ENCODE measurements at places on chromosomes 13 and 19. TPM values are rescaled to one million over a fixed set of nuclear protein-coding genes. Genes with fewer than 3 reads are reported as not detected.

Gene IRGC
- not detected for total RNA-seq

GRCh38 chr19:29630655-29631054 lies 24.6 kb downstream of the POP4 start:
- DNase-seq: no peak

Gene ZNF587B
- total RNA-seq: 25.2 TPM

GRCh38 chr19:35644987-35645679 lies 3.0 kb upstream of the COX6B1 start:
- DNase-seq: peak; percentile 58

DNA sequence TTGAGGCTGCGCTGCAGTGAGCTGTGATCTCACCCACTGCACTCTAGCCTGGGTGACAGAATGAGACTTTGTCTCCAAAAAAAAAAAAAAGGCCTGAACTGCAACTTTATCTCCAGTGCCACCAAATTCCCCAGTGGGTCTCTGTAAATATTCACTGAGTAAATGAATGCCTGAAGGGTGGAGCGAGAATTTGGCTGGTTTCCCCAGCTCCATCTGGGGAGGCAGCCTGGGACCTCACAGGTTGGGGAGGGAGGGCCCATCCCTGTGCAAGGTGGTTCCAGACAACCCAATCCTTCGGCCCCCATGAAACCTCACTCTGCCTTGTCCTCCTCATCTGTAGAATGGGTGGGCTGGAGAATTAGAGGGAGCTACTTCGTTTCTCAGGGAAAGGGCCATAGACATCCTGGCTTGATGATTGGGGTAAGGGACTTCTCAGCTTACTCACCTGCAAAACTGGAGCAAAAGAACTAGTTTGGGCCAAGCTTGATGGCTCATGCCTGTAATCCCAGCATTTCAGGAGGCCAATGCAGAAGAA lies 4.2 kb upstream of the PKN1 start:
- no peak for DNase-seq

- DNase-seq: no peak
These were observed 73.2 kb downstream of the STARD13 start for GRCh38 chr13:33212396-33212795.

GRCh38 chr13:36918246-36919131 lies 1.5 kb downstream of the SMAD9 start:
- DNase-seq: no peak

- no peak for DNase-seq
These were observed 62.3 kb downstream of the KCNC3 start for GRCh38 chr19:50266896-50267295.

Gene CADM4
- 20.8 TPM for total RNA-seq

Gene COX7A1
- 29.5 TPM for total RNA-seq

Gene WASF3
- total RNA-seq: 67.0 TPM

- no peak for DNase-seq
These were observed 8.5 kb downstream of the DNAJC15 start for GRCh38 chr13:43031881-43032280.

GRCh38 chr19:42452590-42452989 lies 9.8 kb upstream of the CXCL17 start:
- DNase-seq: no peak

GRCh38 chr19:46719629-46720502 lies 3.0 kb upstream of the PRKD2 start:
- no peak for DNase-seq

DNA sequence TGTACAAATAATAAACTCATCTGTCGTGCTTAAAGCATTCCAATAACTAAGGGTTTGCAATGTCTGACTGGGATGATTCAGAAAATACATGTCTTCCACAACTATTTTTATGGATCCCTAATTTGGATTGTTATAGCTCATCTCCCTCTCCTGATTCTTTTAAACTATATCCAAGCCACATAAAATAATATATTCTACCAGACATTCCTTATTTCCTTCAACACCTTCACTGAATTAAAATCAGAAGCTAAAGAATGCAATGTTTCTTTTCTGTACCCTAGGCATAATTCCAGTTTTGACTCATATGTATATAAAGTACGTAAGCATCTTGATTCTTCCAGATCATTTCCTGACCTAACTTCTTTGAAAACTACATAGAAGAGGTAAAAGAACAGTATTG lies 420.4 kb downstream of the EFNB2 start:
- no peak for DNase-seq

GRCh38 chr19:3482507-3483225 lies 575 bp downstream of the SMIM44 start:
- DNase-seq: no peak

DNA sequence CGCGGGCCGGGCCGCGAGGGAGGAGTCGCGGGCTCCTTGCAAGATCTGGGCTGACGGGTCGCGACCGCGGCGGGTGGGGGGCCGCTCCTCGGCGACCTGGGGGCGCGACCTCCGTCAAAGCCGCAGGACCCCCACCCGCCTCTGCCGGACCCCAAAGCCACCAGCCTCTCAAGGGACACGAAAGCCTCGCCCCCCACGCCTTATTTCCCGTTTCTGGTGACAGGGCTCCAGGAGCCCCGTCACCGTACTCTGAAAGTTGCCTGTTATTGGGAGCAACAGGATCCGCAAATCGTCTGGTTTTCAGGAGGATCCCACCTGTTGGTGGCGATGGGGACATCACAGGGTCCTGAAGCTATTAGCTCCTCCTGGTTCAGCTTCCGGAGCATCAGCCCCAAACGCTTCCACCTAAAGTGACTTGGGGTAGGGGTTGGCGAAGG lies 530 bp downstream of the MAU2 start:
- no peak for DNase-seq

Gene FCGBP
- 77.3 TPM for total RNA-seq

- no peak for DNase-seq
These were observed 551.0 kb upstream of the NBEA start for GRCh38 chr13:34391076-34391475.
